GM06990 (cell line): ENCODE measurements at places on chromosomes 5 and 9.
A peak's percentile ranks its signal among the peaks of the same experiment; 100 is the strongest.

DNA sequence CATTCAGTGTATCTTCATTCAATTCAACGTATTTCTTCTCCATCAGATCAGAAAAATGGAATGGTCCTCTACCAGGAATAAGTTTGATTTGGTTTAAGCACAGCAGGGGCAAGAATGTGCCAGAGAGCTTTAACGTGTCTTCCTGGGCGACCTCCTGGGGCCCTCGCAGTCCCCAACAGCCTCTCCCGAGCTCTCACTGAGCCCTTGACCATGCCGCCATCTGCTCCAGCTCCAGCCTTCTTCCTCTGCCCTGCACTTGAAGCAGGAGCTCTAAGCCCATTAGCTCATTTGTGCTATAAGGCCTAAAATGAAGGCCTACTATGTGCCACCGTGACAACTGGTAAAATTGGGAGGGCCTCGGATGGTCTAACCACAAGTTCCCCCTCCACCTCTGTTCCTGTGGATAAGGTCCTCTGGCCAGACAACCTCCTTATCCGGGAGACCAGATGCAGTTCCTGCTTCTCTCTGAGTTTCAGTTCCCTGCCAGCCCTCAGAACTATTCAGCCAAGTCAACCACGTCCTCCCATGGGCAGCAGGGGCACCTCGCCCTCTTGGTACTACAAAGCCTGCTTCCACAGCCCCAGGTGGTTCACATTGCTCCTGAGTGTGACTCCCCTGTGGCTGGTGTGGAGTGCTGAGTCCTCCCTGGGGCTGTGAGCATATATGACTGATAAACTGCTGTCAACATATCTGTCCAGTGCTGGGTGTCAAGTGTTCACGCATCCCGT lies 35.8 kb downstream of the C5orf15 start:
- peak; percentile 56 for DNase-seq

- no peak for DNase-seq
Measured at GRCh38 chr5:90000351-90000750, 409.2 kb downstream of the CETN3 start.

DNA sequence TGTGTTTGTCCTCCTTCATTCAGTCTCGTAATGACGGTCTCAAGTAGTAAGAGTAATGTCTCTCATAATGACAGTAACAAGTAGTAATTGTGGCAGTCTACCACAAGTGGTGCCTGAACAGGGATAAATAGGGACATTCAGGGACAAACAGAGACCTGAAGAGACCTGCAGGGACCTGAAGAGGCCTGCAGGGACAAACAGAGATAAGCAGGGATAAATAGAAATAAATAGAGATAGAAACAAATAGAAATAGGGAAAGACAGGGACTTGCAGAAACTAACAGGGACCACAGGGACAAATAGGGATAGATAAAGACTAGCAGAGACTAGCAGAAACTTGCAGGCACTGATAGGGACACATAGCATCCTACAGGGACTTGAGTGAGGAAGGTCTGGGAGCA lies 7.9 kb downstream of the UGT3A2 start:
- no peak for DNase-seq

DNA sequence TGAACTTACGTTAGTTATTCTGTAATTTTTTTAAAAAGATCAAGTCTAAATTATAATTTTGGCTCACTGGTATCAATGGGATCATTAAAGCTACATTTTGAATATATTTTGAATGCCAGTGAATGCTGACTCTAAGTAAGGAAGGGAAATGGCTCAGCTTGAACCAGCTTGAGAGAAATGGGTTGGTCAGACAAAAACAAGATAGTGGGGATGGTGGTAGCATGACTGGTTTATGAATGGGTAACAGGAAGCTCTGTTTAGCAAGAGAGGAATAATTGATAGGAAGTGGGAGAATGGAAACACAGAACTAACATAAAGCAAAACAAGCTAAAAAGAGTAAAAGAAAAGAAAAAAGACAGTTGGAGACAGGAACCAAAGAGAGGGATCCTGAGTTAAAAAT lies 220.2 kb downstream of the ADAMTS6 start:
- DNase-seq, result no peak

DNA sequence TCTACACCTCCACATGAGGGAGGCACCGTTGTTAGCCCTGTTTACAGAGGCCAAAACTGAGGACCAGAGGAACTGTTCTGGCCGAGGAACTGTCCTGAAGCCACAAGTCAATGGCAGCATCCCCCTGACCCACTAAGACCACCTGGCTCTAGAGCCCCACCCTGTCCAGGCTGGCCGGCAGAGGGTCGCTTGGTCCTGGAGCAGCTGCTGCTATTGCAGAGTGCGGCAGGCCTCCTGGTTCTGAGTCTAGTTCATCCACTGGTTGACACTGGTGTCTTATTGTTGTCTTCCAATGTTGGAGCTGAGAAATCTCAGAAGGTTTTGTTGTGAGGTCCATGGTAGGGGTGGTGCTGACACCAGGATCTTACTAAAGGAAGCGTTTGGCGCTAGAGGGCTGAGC lies 26.6 kb upstream of the ANGPTL2 start:
- no peak for DNase-seq

DNA sequence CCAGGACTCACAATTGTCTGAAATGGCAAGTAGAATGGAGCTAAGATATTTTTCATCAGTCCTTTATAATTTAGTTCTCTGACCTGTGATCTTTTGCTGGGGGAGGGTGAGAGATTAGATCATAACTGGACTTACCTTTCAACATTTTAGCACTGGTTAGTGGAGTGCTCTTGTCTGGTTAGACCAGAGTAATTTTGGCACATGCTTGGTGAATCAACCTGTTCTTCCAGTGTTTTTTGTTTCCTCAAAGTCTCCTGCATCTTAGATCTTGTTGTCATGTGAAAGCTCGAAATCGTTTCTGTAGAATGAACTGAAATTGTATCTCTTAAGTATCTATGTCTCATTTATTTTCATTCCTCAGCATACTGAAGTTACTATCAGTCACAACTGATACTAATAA lies 122.4 kb downstream of the TLE4 start:
- no peak for DNase-seq

- DNase-seq, result no peak
Measured at GRCh38 chr9:79974806-79975422, 403.1 kb downstream of the TLE4 start.

DNA sequence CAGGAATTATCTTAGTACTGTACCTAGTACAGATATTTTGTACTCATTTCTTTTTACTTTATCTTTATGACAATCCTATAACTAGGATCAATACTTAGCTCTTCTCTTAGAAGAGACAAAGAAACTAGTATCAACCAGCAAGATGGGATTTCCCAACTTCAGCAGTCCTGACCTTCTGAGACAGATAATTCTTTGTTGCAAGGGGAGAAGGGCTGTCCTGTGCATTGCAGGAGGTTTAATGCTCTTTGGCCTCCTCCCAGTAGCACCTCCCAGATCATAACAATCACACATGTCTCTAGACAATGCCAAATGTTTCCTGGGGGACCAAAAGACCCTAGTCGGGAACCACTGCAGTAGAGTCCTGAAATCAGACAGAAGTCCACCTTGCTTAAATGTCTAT lies 424.3 kb upstream of the DMAC1 start:
- no peak for DNase-seq

DNA sequence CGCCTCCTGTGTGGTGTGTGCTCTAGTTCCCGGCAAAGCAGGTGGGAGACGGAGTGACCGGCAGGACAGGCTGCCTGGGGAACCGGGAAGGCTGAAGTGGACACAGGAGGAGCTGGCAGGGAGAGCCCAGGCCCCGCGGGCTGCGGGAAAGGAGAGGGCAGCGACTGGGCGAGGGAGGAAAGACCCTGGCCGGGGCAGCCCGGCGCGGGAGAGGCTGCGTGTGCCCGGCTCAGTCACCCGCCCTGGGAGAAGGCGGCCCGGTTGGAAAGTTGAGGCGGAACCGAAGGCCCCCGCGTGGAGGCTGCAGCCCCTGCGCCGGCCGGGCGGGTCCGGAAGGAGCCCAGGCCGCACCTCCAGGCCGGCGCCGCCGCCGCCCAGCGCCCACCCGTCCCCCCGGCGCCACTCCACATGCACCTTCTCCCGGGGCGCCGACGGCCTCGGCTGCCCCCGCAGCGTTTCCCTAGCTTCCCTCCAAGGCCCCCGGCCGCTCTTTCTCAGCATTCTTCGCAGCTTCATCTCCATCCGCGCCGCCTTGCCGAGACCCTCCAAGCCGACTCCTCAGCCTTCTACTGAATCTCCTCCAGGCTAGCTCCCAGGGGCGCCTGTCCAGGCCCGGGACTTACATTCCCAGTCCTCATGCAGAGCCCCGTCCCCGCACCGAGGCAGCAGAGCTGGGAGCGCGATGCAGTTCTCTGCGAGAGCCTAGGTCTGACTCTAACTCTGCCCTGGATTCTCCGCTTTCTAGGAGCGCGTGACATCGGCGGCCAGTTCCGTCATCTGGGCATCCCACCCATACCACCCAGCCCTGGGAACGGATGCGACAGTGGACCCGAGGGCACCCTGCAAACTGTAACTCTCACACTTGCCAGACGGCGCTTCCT lies 152.0 kb downstream of the ERCC6L2 start:
- DNase-seq, result no peak
